ENCODE measurements at places on chromosomes 2 and 18.

DNA sequence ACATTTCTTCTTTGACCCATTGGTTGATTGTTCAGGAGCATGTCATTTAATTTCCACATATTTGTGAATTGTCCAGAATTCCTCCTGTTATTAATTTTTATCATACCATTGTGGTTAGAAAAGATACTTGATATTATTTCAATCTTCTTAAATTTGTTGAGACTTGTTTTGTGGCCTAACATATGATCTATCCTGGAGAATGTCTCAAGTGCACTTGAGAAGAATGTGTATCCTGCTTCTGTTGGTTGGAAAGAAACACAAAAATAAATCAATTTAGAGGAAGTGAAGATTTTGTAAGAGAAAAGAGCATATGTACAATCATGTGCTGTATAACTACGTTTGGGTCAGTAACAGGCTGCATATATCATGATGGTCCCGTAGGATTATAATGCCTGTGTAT, 118.6 kb upstream of the CDC42EP3 start:
- DNase-seq = no peak

- no peak for DNase-seq
Measured at GRCh38 chr2:173280853-173281252, 73.8 kb upstream of the CDCA7 start.

DNA sequence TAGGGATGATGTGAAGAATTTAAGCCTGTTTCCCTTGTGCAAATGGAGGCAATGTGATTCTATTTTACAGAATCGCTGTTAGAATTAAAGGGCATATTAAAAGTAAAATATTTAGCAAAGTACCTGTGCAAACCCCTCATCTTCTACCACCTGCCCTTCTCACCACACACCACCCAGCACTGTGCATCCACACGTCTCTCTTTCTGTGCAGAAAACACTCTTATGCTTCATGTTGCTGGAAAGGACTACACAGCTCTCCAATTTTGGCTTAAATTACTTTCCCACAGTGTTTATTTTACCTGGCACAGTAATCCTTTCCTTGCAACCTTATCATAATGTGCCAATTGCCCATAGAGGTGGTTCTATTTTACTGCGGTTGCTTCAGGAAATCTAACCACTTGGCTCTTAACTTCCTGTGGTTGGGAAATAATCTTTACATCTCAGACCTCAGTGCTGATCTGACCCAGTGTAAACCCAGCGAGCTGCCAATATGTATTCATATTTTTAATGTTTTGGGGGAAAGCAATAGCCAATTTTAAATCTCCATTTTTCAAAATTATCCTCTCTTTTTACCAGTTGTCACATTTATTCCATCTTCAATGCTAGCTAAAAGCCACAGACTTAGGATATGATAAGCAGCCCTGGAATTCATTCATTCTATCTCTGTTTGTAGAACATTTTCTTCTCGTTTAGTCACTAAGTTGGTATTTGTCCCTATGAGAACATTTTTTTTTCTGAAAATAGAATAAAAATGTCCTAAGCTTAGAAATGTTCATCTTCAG, 250.9 kb downstream of the DSEL start:
- no peak for DNase-seq

DNA sequence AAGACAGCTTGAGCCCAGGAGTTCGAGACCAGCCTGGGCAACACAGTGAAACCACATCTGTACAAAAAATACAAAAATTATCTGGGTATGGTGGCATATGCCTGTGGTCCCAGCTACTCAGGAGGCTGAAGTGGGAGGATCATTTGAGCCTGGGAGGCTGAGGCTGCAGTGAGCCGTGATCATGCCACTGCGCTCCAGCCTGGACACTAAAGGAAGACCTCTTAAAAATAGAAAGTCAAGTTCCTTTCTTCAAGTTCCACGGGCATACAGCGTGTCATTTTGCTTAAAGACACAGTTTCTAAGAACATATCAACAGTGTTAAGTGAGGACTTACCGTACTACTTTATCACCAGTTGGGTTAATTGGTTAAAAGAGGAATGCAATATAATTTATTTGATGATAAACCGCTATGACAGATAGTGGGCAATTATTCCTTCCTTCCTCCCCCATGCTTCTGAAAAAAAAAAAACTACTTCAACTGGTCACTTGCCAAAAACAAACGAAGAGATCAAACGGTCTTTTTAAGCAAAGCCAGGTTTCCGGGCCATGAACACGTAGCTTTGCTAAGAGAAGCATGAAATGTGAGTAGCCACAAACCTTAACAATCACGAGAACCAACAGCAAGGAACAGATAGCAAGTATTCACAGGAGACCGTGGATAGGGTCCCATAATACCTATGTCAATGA, 21.4 kb downstream of the AP1S3 start:
- no peak for DNase-seq

DNA sequence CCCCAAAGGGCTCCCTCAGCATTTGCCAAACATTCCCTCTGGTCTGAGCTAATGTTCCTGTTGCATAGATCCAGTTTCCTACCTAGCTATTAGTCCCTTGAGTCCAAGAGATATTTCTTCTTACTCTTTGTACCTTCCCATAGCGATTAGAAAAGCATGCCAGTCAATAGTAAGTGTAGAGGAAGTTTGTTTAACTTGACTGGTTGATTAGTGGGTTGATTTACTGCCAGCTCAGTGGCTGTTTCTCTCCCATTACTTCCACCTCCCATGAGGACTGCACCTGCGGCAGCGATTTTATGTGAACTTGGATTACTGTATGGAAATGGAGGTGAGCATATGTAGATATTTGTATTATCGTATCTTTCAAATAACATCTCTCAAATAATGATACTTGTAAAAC, 1748.4 kb upstream of the CELF4 start:
- DNase-seq = no peak

- DNase-seq = no peak
Measured at GRCh38 chr2:28436525-28437051, 43.9 kb downstream of the FOSL2 start.

- no peak for DNase-seq
Measured at GRCh38 chr2:170498619-170499018, 216.5 kb upstream of the SP5 start.

GRCh38 chr2:148046802-148047201, 25.9 kb downstream of the MBD5 start:
- DNase-seq = no peak

DNA sequence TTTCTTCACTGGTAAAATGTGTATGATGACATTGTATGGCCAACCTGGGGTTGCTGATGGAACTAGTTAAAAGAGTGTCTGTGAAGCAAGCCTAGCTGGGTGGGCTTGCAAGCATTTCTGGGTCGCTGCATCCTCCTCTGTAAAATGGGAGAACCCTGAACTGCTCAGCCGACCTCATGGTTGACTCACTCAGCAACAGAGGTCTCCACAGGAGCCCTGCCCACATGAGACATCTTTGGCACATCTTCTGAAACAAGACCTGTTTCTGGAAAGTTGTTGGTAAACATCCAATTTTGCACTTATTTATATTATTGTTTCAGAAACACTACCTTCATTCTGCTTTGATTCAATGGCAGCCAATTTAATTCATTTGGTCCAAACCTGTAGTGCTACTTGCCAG, 52.6 kb downstream of the BCL11A start:
- DNase-seq = no peak

DNA sequence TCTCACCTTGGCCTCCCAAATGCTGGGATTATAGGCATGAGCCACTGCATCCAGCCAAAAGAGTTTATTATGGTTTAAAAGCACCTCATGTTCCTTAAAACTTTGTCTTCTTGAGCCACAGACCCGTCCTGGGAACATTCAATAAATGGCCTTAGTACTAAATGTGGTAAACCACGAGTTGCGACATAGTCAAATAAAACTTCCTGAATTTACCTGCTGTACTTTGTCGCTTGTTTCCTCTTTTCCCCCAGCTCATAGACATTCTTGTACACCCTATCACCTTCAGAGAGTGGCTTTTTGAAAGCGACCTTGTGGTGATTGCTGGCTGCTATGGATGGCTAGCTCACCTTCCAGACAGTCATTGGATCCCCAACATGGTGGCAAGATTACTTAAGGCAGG, 310.4 kb downstream of the LRRTM1 start:
- DNase-seq = no peak

GRCh38 chr2:202290970-202291369, 25.4 kb downstream of the NOP58 start:
- DNase-seq = no peak

- no peak for DNase-seq
Measured at GRCh38 chr2:20015482-20016083, 3.1 kb upstream of the MATN3 start.

GRCh38 chr18:49371786-49372185, 88.7 kb downstream of the DYM start:
- DNase-seq = no peak

- no peak for DNase-seq
Measured at GRCh38 chr2:97966545-97967215, 29.1 kb downstream of the TMEM131 start.

DNA sequence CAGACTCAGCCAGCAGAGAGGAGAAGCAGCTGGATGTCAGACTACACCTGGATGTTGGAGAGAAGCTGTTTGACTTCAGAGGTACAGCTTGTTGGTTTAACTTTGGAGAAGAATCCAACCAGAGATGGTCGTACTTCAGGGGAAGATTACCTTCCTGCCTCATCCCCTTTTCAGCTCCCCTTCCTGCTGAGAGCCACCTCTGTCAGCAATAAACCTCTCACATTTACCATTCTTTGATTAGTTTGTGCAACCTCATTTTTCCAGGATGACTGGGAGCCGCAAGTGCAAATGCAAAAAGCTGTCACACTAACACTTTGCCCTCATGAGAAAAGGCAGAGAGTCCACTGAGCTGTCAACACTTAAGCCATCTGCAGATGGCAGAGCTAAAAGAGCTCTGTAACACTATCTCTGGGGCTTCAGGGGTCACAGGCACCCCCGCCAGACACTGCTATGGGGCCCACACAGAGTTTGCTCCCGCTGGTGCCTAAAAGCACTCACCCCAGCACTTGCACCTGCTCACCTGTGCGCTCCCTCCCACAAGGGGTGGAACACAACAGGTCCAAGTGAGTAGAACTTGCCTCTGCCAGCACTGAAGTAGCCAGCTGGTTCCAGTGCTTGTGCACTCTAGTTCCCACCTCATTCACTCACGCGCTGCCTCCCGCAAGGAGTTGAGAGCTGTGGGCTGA, 391.7 kb downstream of the METTL4 start:
- DNase-seq = no peak

GRCh38 chr2:143584936-143585335, 455.7 kb downstream of the ARHGAP15 start:
- no peak for DNase-seq

DNA sequence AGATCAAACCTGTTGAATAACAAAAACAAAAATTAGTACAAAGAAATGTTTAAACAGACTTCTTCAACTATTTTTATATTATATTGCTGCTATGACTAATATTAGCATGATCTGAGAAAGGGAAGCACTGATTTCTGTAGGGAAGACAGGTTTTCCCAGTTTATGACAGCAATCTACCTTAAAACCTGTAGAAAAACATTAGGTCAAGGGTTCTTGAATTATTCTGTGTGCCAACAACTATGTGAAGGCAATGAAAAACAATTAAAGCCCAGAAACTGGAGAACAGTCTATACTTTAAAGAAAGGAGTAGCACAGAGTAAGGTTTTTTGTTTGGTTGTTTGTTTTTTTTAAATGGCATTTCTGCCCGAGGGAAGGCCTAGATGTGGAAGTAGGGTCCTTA, 23.3 kb downstream of the PUM2 start:
- no peak for DNase-seq

GRCh38 chr2:47269316-47270232, 114.5 kb upstream of the STPG4 start:
- no peak for DNase-seq

DNA sequence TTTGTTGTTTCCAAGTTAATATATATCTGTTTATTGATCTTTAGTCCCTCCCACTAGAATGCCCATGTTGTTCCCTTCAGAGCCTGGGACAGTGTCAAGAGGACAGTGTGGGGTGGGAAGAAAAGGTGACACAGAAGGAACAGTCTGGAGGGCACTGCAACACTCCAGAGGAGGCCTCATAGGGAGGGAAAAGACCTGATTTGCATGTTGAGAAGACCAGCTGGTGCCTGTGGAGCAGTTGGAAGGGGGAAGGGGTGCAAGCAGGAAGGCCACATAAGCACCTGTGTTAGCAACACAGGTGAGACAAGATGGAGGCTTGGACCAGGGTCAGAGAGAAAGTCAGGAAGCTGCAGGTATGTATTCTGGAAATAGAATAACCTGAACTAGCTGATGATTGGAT, 48.1 kb upstream of the FHOD3 start:
- no peak for DNase-seq

DNA sequence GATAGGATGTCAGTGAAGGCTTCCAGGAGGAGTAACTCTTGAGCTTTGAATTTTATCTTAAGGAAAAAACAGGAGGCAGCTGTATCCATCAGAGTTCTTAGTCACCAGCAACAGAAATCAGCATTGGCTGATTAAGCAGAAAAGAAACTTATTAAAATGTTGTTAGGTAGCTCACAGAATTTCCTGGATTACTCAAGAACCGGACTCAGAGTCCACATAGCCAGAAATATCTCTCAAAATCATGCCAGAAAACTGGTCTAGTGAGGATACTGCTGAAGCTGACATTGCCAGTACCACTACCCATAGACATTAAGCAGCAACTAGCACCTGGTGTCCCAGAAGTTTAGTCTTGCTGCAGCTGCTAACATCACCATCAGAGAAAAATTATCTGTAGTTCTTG, 10.1 kb upstream of the AFTPH start:
- DNase-seq = no peak

DNA sequence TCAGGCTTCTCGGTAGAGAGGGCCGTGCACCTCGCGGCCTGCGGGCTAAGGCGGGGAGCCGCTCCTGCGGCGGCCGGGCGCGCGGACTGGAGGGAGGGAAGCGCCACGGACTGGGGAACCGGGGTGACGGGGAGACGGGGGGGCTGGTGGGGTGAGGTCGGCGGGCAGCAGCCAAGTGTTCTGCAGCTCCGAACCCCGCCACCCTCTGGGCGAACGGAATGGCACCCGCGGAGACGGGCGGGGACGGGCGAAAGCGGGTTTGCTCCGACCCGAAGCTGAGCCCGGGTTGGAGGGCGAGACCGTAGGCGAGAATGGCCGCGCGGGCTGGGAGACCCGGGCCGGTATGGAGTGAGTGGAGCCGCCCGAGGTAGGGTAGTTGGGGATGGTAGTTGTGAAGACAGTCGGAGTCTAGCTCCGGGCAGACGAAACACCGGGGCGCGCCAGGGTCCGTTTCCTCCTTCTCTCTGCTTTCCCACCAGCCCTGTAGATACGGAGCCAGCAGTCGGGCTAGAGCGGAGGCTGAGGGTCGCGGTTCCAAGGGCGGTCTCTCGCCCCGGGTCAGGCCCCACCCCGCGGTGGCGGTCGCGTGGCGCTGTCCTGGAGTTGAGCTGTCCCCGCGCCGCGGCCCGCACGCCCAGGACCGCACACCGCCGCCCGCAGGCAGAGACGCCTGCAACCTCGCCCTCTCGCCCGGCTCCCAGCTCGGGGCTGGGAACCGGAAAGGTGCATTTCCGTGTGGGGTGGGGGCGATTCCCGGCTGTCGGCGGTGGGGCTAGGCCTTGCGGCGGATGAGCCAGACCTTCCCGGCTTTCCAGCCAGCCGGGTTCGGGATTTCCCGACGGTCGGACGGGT, 160.3 kb upstream of the SIX2 start:
- DNase-seq = peak; percentile 0

Measured in stimulated activated CD4-positive, alpha-beta T cell treated with anti-CD3 and anti-CD28 coated beads, Interleukin-4, amount 100 ng/mL, for 48 hours (primary cell).